ENCODE measurements at places on chromosomes 11 and 22. TPM values are rescaled to one million over a fixed set of nuclear protein-coding genes. Genes with fewer than 3 reads are reported as not detected.

- DNase-seq, result peak; percentile 25
These were observed 15.5 kb downstream of the TREH start for GRCh38 chr11:118663902-118664301.

DNA sequence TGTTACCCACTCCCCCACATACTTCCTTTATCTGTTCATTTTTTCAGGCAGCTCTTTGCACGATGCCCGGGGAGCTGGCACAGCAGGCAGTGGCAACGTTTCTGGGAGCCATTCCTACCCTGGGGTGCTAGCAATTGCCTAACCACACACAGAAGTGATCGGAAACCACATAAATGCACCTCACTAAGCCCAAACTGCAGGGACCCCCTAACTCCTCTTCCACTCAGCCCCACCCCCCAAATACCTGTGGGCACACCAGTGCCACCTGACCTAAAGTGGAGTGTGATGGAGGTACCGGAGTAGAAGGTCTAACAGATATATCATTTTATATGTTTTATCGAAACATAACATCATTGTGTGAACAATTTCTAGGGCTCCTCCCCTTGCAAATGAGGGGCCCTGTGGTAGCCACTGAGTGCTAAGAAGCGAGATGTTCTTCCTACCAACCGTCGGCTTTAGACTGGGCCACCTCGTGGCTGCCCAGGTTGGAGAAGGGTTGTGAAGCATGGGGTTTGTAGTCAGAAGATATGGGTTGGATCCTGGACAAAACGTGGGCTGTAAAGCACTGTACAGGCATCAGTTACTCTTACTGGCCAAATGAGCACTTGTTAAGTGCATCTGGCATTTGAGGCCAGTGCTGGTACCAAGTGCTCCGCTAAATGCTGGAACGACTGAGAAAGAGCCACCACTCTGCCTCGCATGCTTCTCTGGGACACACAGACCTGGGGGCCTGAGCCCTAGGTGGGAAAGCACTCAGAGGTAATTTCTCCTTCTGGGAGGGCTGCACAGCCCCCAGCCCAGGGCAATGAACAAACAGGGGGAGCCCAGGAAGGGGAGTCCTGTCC lies 2.8 kb downstream of the MRGPRD start:
- DNase-seq, result no peak

DNA sequence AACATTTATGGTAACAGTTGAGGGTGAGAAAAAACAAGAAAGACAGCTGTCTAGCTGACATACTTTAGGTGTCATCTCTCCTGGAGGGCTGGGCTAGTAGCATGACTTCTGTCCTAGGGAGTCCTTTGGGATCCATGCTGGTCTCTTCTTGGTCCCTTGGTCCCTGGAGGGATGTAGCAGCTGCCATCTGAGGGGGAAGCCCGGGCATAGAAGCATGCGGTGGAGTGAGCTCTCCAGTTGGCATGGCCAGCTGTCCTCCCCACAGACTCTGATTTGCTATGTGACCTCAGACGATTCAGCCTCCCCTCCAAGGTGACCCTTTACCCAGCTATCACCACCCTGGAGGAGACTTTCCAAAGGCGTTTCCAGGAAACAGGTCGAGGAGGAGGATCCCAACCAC lies 28.7 kb downstream of the POU2F3 start:
- DNase-seq, result no peak

GRCh38 chr22:44850946-44851345 lies 98.6 kb downstream of the ARHGAP8 start:
- DNase-seq, result no peak

DNA sequence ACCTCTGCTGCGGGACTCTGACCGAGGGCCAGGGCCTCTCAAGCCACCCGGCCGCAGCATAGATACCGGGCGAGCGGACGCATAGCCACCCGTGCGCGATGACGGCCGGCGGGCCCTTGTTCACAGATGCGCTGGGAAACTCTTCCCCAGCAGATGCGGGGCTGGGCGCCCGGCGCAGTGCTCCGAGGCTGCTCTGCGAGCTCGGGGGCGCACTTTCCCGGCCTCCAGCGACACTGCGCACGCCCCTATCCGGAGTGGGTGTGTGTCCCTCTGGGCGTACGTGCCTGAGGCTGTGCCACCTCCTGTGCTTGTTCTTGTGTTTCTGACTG lies 104.7 kb upstream of the E2F8 start:
- DNase-seq, result no peak

GRCh38 chr11:69817265-69818230 lies 1.7 kb downstream of the FGF3 start:
- no peak for DNase-seq

DNA sequence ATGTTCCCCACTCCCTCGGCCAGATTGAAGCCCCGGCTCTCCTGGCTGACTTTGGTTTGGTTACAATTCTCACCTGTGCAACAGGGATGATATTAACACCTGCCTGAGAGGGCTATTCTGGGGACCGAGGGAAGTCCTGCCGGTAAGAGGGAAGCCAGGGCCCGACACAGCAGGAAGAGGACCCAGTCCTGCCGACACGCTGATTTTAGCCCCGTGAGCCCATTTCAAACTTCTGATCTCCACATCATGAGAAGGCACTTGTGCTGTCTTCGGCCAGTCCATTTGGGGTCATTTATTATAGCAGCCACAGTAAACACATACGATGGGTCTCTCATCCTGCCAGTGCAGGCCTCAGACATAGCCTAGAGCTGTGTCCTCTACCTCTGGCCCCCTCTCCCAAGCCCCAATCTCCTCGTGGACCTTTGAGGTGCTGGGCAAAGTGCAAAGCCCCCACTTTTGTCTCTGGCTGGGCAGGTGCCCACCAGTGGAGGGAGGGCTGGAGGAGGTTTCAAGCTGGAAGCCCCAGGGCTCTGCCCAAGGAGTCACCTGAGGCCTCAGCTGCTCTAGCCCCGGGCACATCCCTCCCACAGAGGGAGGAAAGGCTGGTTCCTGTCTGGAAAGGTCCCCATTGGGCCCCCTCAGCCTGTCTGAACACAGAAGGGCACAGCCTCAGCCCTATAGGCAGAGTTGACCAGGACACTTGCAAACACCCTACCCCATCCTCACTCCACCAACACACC lies 59.1 kb upstream of the FGF3 start:
- DNase-seq, result peak; percentile 35

- peak; percentile 28 for DNase-seq
These were observed at the start of gene DCHS1 for GRCh38 chr11:6655790-6656583. Gene DCHS1, minus strand, starts transcription at chr11:6655809. Its CDS starts 14,196 bp downstream, at chr11:6641613.

- DNase-seq, result no peak
These were observed 2.9 kb upstream of the E2F8 start for GRCh38 chr11:19243613-19244012.

- no peak for DNase-seq
These were observed 366.3 kb downstream of the TBC1D22A start for GRCh38 chr22:47128622-47129215.

The NXPE4 gene
- total RNA-seq, result not detected

- DNase-seq, result no peak
These were observed 5.6 kb downstream of the SLC36A4 start for GRCh38 chr11:93192163-93192562.

- no peak for DNase-seq
These were observed 131.9 kb downstream of the WNT11 start for GRCh38 chr11:76074148-76075095.

DNA sequence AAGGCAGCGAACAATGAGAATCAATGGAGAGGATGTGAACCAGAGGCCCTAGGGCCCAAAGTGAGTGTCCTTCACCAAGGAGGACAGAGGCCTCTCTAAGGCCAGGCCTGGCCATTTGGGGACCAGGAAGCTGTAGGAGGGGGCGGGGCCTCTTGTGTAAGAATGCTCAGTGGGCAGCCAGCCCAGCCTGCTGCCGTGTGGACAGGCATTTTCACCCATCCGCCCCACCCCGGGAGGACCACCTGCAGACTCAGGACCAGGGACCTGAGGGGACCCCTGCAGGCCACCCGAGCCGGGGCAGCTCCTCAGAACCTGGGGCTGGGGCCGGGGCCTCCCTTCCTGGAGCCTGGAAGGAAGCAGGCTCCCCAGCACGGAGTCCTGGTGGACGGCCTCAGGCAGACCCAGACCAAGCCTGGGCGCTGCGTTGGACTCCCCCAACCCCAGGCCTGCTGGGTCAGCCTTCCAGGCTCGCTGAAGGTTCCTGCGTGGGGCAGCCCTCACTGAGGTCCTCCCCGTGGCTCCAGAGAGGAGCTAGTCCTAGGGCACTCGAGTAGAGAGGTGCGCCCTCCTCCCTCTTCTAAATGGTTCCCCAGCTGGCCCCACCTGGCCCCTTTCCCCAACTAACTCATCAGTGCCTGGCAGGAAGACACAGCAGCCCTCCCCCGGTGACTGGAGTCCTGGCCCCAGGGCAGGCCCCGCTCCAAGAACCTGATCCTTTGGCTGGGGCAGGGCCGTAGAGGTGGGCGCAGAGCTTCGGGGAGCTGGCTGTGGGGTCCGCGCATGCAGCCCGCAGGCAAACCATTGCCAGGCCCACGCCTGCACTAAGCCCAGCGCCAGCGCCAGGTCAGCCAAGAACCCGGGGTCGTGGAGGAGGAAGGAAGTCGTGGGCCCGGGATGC lies 1.5 kb upstream of the TRABD start:
- DNase-seq, result no peak

The RASL10A gene
- 1.1 TPM for total RNA-seq

GRCh38 chr11:17673951-17674350 lies 45.4 kb upstream of the MYOD1 start:
- DNase-seq, result no peak

The RCN1 gene
- total RNA-seq, result 151 TPM

The GUCY1A2 gene
- total RNA-seq, result not detected

DNA sequence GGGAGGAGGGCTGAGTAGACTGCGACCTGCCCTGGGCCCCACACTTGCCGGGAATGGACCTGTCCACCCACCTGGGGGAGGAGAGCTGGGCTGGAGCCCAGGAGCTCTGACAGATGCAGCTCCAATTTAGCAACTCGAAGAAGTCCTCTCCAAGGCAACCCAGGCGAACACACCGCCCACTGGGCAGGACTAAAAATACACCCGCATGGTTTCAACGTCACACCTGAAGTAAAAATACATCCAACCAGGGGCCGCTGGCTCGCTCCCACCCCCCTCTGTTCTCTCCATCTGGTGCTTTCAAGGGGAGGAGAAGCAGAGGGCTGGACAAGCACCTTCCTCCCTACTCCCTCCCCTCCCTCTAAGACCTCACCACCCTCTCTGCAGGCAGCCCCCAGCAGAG lies 119.9 kb downstream of the FEZ1 start:
- DNase-seq, result no peak

DNA sequence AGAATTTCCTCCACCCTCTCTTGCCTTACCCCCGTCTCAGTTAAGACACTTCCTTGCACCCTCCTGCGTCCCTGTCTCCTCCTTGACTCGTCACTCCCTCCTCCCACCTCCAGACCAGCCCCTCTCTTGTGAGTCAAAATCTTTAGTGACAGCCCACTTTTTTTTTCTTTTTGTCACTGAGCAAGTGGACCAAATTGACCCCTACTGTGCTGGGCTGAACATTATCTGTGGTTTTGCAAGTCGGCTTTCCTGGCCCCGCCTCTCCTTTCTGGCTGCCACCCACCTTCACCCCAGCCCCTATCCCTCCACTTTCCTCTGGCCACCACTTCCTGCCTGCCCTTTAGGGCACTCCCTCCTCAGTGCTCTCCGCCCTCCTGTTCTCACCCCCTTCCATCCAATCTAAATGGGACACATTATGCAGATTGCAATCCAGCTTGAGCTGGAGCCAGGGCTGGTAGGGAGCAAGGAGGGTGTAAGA lies at the start of gene APLNR:
TSS of gene APLNR (minus strand) at position 47 of the 478 bp plus-strand sequence. CDS start 246 bp downstream, outside the sequence.
- no peak for DNase-seq

DNA sequence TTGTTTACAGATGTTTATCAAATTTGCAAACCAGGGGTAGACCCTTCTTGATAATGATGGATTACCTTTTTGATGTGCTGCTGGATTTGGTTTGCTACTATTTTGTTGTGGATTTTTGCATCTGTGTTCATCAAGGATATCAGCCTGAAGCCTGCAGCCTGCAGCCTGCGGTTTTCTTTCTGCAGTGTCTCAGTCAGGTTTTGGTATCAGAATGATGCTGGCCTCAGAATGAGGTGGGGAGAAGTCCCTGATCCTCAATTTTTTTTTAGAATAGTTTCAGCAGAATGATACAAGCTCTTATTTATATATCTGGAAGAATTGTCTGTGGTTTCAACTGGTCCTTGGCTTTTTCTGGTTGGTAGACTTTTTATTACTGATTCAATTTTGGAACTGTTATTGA lies 19.7 kb upstream of the RAB38 start:
- no peak for DNase-seq

The CFL1 gene
- 1,056 TPM for total RNA-seq

The SAA4 gene
- not detected for total RNA-seq

GRCh38 chr11:134675983-134676382 lies 263.9 kb upstream of the B3GAT1 start:
- no peak for DNase-seq

The TRIM49D1 gene
- total RNA-seq, result not detected

The ART5 gene
- total RNA-seq, result 1.1 TPM

GRCh38 chr22:24435323-24435645 lies 7.9 kb downstream of the ADORA2A start:
- no peak for DNase-seq

GRCh38 chr11:43404836-43405479 lies 46.2 kb downstream of the TTC17 start:
- DNase-seq, result no peak

GRCh38 chr11:66239998-66240780 lies 28.2 kb upstream of the RAB1B start:
- no peak for DNase-seq

The CST6 gene
- not detected for total RNA-seq

DNA sequence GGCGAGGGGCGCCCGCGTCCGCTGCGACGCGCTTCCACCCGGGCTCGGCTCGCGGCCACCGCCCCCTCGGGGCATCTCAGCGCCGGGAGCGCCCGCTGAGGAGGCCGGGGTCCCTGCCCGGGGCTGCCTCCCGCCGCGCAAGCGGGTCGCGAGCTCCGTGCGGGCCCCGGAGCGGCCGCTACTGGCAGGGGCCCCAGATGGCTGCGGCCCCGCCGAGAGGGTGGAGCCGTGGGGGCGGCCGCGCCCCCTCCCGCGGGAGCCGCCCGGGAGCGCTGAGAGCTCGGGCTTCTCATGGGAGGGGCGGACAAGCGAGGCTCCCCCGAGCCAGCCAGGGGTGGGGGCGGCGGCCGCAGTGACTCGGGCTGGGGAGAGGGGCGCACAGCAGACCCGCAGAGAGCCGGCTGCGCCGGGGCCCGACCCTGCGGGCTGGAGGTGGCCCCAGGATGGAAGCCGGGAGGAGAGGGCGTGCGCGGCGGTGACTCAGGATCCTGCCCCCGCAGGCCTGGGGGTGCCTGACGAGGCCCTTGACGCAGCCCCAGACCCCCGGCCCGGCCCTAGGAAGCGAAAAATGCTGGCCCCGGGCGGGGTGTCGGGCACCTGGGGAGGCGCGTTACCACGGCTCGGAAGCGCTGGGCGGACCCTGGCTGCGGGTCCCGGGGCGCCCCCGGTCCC lies 603 bp upstream of the ZFTA start:
- no peak for DNase-seq

Data from Caco-2 (cell line).